HepG2 (cell line): ENCODE measurements at places on chromosomes 2 and 18. TPM values are rescaled to one million over a fixed set of nuclear protein-coding genes. Genes with fewer than 3 reads are reported as not detected.

Gene TEX44
- polyA plus RNA-seq = not detected in 2 replicates

Gene SLC9A4
- not detected in 2 replicates for polyA plus RNA-seq

Gene DAW1
- not detected in 2 replicates for polyA plus RNA-seq

- DNase-seq = no peak
Measured at GRCh38 chr2:128492966-128493811, 174.5 kb upstream of the HS6ST1 start.

DNA sequence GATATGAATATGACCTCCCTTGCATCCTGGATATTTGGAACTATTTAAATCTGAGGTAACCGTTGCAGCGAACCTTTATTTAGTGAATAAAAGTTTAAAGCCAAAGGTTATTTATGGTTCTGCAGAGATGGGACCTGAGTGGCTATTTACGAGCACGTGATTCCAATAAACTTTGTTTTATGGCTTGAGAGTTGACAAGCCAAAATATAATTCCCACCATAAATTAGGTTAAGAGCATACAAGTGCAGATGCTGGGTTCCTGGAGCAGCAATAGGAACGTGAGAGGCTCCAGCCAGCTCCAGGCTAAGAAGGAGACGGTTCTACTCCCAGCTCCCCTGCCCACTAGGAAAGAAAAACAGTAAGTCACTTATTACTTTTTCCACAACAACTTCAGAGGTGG is 5.2 kb upstream of the HOXD4 start:
- no peak for DNase-seq

DNA sequence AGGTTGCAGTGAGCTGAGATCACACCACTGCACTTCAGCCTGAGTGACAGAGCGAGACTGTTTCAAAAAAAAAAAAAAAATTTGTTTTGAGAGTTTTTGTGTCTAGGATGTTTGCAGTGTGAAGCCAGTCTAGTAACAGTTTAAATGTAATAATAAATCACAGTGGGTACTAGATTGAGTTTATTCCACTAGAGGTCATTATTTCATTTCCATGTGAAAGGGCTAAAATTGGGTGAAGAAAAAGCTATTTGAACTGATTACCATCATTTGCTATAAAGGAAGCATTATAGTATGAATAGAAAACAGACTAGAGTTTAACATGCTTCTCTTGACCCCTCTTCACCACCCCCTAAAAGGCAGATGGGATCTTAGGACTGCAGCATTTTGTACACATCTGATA is 20.3 kb downstream of the SNRPD1 start:
- no peak for DNase-seq

DNA sequence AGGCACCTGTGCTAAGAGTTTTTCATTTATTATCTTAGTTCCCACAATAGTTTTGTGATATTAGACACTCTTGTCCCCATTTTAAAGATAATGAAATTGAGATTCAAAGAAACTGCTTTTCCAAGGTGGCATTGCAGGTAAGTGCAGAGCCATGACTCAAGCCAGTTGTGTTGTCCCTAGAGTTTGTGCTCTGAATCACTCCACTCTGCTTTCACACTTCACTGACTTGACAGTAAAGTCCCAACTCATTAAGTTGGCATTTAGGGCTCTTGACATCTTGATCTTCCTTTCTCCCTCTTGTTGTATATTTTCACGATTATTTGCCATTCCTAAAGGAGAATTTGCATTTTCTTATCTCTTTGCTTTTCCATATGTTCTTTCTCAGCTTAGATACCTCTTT is 114.3 kb downstream of the DIS3L2 start:
- no peak for DNase-seq

GRCh38 chr2:42327125-42327524 is 33.9 kb downstream of the COX7A2L start:
- peak; percentile 72 for DNase-seq

GRCh38 chr18:11976315-11977152 is 4.8 kb upstream of the IMPA2 start:
- DNase-seq = no peak

GRCh38 chr2:64698668-64699444 is 45.1 kb upstream of the SERTAD2 start:
- DNase-seq = peak; percentile 72

- DNase-seq = no peak
Measured at GRCh38 chr2:200188876-200189275, 117.6 kb upstream of the SPATS2L start.

GRCh38 chr2:177106212-177106611 is 106.4 kb upstream of the HNRNPA3 start:
- DNase-seq = peak; percentile 34
